Epithelial cell of esophagus (primary cell): ENCODE measurements at places on chromosomes 2 and 18.

GRCh38 chr2:28638102-28638501 is 113.5 kb upstream of the PPP1CB start:
- DNase-seq = no peak

GRCh38 chr2:79275197-79275596 is 115.6 kb upstream of the REG3A start:
- DNase-seq = no peak

- peak; percentile 51 for DNase-seq
Observed at GRCh38 chr2:159904127-159904958, 106.3 kb upstream of the CD302 start.

DNA sequence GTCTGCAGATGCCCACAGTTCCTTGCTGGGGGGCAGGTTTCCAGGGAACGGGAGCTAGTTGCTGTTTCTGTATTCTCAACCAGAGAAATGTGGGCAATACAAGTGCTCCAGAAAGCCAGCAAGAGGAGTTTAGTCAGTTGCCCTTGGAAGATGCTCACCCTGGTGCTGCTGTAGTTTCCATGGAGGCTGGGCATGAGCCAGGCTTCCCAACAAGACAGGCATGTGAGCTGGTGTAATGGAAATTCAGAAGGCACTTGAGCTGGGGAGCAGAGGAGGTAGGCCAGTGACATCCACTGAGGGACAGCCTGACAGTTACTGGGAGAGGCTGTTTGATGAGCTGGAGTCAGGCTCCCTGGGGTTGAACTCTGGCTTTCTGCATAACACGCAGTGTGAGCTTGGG is 7.7 kb downstream of the HK2 start:
- DNase-seq = no peak

DNA sequence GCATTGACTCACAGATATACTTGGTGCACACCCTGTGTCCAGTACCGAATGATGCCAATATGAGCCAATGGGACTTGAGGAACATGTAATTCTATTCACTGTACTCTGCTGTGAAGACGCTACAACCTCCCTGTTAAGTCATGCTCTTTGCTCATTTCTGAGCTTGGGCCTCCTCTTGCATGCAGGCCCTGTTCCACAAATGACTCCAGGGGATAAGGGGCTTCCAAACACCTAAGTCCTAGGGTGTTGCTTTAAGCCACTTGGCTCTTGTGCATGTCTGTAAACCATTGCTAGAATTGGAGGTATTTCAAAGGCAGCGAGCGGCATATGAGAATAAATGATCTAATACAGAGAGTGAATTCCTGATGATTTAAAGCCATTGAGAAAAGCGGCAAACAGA is 105.9 kb upstream of the THOC1 start:
- DNase-seq = no peak

- peak; percentile 68 for DNase-seq
Observed at GRCh38 chr2:35787302-35788031, 568.1 kb upstream of the CRIM1 start.

DNA sequence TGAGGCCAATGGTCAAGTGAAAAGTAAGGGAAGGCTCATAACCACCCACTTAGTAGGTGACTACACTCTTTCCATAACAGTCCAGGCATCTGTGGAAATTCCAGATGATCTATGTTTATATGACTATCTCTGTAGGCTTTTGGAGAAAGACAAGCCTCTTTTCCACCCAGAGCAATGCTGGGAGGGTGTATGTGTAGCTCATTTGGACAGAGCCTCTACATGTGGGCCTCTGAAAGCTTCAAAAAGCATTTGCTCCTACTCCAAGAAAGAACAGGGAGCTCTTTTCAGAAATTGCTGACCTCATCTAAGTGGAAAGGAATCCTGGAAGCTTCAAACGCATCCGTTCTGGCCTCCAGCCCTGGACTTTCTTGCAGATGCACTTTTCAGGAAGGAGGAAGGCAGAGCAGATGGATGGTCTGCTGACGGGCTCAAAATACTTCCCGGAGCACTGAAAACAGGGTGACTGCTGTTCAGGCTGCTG is 308.7 kb downstream of the LRATD1 start:
- DNase-seq = no peak

GRCh38 chr2:181959508-181959907 is 26.1 kb upstream of the PPP1R1C start:
- DNase-seq = no peak

DNA sequence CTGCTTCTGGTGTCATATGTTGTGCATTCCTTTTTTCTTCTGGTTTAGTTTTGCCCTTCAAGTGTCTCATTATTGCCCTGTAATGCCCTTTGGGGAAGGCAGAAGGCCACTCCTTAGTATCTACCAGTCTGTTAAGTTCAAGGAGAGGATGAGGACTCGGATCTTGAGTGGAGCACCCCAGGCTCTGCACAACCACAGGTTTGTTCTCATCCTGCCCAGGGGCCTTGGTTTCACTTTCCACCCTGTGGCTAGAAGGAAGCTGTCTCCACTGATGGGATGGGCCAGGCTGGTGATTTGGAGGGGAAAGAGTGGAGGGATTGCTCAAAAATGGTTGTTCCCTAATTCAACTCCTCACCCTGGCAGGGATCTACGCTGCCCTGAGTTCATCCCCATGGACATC is 30.2 kb upstream of the RAB11FIP5 start:
- no peak for DNase-seq

DNA sequence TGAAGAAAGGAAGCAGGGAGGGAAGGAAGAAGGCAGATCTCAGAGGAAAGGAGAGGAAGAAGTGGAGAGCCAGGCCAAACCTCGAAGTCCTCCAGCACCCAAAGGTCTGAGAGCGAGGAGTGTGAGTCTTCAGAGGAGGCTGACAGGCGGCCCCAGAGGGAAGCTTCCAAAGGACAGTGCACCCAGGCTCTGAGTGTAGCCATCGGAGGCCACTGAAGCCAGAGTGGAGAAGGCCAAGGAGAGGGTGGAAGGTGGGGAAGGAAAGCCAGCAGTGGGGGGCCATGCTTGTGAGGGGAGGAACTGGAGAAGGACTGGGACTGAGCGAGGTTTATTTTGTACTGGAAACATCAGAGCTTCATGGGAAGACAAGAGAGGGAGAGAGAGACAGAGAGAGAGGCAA is 6.0 kb downstream of the ATP6V1B1 start:
- DNase-seq = no peak

GRCh38 chr2:85435981-85436835 is 17.7 kb downstream of the SH2D6 start:
- DNase-seq = no peak

- DNase-seq = peak; percentile 49
Observed at GRCh38 chr2:195559431-195559914, 97.6 kb upstream of the SLC39A10 start.

DNA sequence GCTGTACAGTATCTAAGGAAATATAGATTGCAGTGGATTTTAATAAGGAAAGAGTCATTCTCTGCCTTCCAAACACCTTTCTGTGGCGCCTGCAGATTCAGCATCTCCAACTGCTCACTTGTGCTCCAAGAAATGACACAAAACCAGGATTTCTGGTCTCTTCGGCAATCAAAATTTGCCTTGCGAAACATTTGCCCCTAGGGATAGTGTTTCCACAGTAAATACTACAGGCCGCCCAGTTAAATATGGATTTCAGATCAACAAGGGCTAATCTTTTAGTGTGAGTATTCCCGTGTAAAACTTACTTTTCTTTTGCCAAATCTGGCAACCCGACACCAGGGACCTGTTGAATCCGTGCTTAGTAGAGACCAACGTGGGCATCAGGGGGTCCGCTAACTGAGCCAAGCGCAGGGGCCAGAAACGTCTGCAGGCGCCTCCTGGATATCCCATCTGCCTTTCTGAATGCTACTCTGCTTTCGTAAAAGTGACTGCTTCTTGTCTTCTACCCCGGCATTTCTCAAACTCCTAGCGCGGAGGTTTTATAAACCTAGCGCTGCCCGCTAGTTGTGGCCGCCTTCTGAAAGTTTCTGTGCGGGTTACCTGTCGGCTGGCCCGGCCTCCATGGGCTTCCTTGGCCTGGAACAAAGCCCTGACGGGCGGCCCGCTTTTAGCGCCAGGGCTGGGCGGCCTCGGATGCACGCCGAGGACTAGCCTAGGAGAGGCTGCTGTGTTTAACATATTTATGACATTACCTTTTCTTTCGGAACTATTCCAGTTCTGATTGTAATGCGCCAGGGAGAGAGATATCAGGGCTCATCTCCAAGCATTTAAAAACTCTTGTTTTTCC is 2.5 kb downstream of the CYP1B1 start:
- no peak for DNase-seq

- DNase-seq = no peak
Observed at GRCh38 chr2:96546321-96546720, 9.8 kb downstream of the ARID5A start.

DNA sequence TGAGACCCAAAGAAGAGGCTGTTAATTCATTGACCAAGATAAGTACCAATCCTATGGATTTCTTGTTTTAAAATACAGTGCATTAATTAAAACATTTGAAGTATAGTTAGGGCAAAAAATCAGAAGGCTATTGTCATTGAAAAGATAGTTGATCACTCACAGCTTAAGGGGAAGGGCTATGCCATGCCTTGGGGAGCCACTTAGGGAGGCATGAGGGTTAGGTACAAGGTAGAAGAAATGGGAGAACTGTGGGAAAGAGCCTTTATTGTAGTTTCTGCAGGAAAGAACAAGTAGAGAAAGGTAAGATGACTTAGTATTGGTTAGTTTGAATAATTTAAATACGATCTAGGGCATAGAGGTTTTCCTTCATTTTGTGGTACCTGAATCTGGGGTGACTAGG is 1285.5 kb upstream of the TMEFF2 start:
- DNase-seq = no peak

DNA sequence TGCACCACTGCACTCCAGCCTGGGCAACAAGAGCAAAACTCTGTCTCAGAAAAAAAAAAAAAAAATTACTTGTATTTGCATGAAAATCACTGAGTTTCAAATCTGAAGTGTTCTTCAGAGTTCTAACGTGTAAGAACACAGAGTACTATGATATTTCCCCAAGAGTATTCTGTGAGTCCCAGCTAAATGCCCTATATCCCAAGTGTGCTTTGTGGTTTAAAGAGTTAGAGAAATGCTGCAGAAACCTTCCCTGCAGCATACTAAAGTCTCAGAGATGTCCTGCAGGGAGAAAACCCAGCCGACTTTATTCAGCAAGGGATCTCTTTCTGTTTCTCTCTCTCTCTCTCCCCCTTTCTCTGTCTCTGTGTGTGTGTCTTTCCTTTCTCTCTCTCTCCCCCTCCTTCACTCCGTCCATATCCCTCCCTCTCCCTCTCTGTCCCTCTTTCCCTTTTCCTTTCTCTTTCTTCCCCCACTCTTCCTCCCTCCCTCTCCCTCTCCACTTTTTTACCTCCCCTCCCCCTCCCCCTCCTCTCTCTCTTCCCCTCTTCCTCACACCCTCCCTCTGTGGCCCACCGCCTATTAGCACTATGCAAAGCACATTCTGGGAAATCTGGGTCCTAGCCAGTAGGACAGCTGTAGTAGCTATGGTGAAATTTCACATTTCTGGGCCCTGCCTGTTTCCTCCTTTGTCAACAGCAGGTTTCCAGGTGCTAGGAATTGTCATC is 54.2 kb downstream of the ACTR2 start:
- no peak for DNase-seq

DNA sequence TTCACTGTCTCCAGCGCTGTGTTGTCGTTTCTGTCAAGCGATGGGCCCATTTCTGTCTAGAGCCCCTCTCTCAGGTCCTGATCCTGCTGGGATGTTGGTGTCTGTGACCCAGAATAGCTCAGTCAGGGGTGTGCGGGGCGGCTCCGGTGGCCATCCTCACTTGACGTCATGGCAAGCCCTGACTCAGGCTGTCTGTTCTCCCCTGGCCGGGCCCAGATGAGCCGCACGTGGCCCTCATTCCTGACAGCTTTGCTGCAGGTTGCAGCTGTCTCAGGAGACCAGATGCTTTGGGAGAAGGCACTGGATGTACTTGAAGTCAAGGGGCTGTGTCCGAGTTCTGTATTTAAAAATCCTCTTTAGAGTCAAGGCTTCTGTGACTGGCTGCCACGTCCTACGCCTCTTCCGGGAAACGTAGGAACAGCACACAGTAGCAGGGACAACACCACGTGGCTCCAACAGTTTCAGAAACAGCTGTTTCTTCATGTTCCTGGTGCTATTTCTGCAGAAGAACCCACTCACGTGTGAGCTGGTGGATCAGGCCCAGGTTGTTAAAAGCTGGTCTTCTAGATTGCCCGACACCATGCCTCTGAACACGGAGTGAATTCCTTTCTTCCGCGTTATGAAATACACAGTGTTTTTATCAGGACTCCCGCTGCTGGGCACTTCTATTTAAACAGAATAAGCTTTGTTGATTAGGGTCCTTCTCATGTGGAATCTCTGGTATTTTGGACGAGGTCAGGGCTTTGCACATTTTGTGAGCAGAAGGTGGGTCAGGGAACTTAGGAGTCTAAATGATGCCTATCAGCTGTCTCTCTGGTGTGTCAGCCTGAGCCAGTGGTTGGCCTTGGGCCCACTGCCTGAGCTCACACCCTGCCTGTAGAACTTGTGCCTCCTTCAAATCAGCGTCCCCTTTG is 28.3 kb upstream of the NTSR2 start:
- DNase-seq = no peak

- peak; percentile 21 for DNase-seq
Observed at GRCh38 chr2:8679827-8680731, 1.8 kb upstream of the ID2 start.

- DNase-seq = no peak
Observed at GRCh38 chr2:86624267-86624547, 542 bp upstream of the RNF103 start.

DNA sequence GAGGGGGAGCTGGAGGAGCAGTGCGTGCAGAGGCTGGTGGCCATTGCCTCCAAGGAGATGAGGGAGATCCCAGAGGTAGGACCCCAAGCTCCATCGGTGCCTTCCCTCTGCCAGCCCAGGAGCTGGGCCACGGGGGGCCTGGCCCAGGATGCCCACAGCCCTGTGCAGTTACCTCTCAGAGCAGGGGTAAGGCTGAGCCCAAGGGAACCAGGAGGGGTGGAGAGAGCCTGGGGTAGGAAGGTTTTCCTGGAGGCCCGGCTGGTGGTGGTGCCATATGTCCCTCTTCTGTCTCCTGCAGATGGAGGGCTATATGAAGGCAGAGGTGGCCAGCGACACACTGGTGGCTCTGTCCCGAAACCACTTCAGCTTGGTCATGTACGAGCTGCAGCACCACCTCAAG is 11.4 kb downstream of the MROH2A start:
- no peak for DNase-seq

DNA sequence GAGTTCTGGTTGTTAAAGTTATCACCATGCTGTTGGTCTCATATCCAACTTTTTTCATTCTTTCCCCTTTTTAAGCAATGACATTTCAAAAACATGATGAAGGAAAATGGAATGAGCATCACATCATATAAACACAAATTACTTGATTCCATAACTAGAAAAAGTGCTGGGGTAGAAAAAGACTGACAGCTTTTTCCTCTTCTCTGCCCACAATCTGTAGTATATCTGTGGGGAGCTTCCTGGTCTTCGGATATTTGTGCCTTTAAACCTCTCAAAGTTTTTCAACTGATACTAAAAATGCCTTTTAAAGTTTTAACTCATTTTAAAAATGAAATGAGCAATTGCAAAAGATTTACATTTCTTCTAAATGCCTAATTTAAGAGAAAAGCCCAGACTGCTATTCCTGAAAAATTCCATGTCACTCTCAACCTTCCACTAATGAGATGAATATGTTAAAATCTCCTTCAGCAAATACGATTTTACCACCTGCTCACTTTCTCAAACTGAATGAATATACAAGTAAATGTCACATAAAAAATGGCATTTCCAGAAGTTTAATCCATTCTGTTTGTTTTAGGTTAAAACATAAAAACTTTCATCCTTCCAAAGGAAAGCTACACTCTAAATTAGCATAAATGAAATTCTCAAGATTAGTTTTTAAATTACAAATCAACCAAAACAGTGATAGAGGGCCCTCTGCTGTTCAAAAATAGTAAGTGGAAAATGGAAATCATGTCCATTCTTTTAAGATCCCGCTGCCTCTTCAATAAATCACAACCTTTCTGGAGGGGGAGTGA is 2.1 kb downstream of the DNAH7 start:
- DNase-seq = peak; percentile 48
